Uterus (tissue), 4 donors: ENCODE measurements at places on chromosomes 16 and 17.

- no peak for DNase-seq
Observed at GRCh38 chr16:84086341-84086740, 30.4 kb downstream of the MBTPS1 start.

- DNase-seq, result no peak
Observed at GRCh38 chr17:76572201-76572910, 13.3 kb downstream of the ST6GALNAC2 start.

DNA sequence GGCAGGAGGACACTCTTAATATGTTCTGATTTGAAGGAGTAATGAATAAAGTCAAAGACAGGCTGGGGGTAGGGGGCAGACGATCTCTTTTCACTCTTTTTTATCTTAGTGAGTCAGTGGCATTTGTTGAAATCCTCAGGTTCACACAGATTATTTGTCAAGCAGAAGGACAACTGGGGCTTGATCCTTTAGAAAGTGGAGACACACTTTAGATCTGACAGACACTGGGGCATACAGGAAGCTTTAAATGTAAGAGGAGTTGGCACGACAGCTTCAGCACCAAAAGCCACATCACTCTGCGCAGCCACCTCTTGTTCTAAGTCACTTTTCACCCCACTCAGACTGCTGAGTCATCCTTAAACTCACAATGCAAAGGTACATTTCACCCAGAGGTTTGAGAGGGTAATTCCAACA lies 121.5 kb downstream of the STXBP4 start:
- DNase-seq, result no peak

DNA sequence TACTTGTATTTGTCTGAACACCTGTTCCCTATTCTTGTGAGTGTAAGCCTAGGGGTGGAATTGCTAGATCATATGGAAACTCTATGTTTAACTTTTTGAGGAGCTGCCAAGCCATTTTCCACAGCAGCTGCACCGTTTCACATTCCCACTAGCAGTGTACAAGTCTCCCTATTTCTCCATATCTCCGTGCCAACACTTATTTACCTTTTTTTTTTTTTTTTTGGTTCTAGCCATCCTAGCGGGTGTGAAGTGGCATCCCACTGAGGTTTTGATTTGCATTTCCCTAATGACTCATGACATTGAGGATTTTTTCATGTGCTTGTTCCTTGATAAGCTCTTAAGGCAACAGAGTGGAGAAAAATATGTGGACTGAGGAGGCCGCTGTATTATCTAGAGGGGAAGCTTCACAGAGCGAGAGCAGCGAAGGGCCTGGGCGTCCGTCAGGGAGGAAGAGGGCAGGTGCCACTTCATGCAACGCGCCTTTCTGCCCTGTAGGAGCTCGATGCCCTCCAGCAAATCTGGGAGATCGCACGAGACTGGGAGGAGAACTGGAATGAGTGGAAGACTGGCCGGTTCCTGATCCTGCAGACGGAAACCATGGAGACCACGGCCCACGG lies 50.0 kb downstream of the DNAH2 start:
- no peak for DNase-seq

DNA sequence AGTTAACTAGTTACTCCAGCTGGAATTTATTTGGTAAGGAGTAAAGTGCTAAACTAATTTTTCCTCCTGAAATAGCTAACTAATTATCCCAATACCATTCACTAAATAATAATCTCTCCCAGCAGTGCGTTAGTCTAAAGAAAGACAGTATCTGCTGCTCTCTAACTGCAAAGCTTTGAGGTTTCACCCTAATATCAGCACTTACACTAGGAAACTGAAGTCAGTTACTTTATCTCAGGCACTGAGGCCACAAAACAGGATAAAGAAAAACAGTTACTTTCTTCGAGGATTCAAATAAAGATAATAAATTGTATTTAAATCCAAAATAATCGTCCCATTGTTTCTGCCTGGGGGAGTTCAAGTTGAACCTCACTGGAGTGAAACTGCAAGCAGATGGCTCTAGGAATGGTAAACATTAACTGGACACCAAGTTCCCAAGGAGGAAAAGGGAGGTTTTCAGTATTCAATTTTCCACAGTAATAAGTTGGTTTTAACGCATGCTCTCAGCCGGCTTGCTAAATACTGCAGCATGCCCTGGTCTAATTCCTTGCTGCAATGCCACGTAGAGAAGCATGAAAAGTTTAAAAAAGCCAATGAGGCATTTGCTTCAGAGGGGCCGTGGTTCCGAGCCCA lies 20.0 kb upstream of the FOXJ1 start:
- no peak for DNase-seq

DNA sequence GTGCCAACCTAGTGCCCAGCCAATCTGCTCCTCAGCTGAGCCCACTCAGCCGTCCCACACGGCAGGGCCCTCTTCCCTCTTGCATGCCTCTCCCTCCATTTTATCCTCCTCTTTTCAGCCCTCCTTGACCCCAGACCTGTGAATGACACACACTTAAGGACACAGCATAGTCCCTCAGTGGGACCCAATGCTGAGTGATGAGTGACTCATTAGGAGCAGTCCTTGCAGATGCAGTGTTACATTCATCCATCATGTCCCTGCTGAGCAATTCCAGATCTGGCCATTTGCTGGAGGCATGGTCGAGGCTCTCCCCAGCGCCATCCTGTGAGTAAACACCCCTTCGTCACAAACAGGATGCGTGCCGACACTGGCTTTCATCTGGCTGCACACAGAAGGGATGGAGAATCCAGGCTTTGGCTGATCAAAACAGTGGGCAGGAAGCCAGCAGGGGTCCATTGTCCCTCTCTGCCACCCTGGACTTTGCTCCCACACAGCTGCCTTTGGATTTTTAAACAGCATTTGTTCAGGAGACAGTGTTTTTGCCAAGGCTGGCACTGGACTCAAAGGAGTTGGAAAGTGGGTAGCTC lies 122.6 kb downstream of the AXIN2 start:
- no peak for DNase-seq

DNA sequence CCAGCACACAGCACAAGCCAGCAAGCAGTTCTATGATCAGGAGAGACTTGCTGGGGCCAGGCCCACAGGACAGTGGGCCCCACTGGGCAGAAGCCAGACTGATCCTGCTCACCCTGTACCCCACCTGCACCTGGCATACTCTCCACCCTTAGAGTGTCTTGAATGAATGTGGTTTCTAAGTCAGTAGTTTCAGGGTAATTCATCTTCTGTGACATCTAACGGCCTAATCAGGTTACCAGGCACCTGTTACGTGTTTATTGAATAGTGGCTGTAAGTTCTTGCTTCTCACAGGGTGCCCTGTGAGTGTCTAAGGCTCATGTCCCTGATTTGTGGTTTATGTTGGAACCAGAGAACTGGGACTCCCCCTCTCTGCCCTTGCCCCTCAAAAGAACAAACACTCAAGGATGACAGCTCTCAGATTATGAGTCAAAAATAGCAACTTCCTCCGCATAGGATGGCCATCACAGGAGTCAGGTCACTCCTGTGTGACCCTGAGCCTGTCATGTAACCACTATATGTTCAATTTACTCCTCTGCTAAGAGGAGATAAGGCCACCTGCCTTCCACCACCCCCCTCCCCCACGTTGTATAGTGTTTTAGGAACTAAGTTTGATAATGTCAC lies 7.0 kb upstream of the OR2C1 start:
- no peak for DNase-seq

DNA sequence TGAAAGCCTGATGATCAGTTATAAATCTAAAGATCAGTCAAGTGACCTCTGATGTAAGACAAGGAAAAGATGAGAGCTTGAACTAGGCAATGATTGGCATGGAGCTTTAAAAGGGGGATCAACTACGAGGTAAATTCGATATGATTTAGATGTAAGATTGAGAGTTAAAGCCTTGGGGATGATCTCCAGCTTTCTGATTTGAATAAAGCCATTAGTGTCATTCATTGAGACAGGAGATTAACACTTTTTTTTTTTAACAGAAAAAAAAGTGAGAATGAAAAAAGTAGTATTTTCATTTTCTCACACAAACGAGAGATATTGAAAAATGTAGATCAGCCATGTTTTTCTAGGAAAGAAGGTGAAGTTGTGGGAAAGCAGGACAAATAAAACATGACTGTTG lies 225.4 kb downstream of the CNTNAP4 start:
- no peak for DNase-seq

DNA sequence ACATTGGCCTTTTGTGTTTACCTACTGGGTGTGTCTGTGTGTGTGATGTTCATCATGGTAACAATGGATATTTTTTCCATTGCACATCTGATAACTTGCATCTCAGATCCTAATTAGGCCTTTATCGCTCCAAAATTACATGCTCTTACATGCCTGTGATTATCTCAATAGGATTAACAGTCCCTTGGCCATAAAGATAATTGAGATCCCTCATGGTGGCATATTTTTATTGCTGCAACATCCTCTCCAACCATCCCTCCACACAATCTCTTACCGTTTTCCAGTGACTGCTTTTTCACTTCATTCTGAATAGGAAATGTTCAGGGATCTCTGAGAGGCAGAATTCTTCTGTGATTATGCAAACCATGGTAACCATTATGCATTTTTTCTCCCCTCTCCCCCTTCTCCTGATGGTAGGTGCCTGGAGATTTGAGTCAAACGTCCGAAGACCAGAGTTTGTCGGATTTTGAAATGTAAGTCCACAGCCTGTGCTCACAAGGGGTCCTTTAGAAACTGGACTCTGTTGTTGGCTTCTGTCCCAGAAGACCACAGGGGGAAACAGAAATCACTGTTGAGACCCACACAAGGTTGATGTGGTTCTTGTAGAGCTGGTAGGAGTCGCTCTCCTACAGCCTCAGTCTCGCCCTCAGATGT lies 405.5 kb downstream of the CPPED1 start:
- DNase-seq, result no peak

- no peak for DNase-seq
Observed at GRCh38 chr17:78291944-78292910, 60.8 kb downstream of the TMEM235 start.

DNA sequence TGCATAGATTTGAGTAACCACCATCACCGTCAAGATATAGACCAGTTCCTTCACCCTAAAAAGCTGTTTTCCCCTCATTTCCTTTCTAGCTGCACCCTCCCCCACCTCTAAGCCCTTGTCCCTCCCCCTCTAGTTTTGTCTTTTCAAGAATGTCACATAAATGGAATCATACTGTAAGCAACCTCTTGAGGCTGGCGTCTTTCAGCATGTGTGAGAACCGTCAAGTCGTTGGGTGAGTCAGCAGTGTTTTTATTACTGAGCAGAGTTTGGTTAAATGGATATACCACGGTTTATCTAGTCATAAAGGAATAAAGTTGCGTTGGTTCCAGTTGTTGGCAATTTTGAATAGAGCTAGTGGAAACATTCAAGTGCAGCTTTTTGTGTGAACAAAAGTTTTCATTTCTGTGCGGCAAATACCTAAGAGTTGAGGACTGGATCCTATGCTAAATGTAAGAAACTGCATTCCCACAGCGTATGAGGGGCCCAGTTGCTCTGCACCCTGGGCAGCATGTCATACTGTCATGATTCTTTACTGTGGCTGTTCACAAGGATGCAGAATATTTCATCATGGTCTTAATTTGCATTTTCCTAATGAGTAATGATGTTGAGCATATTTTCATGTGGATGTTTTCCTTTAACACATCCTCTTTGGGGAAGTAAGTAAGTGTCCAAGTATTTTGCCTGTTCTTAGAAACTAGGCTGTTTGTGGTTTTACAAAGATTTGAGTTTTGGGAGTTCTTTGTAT lies 264.3 kb downstream of the CPPED1 start:
- no peak for DNase-seq
